ENCODE measurements at places on chromosomes 16 and 17.

DNA sequence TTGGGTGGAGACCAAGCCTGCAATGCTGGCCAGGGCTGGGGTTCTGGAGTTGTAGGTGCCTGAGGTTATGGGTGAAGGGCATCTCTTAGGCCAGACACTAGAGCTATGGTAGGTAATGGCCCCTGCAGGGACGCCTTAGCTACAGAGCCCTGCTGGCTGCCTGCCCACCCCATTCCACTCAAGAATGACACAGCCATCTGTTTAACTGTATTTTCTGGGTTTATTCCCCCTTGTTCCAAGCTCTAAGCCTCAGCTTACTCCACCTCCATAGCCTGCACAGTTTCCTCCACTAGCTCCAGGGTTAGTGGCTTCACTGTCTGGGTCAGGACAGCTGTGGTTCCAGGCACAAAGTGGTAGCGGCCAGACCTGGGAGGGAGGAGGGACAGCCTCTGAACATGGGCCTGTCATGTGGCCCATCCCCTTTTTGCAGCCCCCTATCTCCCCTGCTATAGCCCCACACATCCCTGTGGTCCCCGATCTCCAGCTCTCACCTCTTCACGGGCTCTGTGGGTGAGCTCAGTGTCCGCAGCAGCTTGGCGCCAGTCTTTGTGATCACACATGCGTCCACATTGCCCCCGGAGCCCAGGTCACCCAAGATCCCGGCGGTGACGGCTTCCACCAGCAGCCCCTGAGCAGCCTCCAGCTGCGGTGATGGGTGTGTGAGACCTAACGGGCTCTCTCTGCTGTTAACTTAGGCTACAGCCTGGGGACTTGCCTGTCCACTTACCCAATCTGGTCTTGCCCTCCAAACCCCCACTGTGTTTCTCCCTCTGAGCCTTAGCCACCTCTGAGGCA lies 2.1 kb downstream of the PSMB10 start:
- DNase-seq: no peak

DNA sequence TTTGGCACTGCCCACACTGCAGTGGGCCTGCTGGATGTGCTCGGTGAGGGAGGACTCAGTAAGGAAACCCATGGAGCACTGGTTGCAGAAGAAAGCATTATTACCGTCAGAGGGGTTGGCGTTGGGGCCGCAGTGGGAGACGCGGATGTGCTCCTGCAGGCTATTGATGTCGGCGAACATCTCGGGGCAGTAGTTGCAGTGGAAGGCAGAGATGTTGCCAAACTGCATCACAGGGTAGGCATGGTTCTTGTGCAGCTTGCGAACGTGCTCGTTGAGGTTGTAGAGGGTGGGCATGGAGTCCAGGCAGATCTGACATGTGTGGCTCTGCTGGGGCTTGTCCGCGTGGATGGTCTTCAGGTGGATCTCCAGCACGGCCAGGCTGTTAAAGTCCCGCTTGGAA lies 218.4 kb downstream of the ZNF423 start:
- no peak for DNase-seq

DNA sequence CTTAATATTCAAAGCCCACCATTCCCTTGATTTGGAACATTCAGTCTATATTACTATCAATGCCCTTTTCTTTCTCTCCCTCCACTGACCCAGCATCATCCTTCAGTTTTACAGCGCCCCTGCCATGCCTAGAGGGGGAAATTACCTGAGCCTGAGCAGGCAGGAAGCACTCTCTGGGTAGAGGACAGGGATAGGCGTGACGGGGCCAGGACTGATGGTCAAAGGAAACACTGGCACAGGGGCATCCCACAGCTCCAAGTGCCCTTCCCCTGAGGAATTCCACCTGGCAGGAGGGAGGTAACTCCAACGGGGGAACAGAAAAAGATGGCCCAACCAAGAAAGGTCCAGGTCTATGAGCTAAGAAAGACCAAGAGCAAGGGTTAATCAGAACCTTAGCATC lies 10.0 kb downstream of the CTC1 start:
- no peak for DNase-seq

- DNase-seq: peak; percentile 69
These were observed at the start of gene CDK5R1 for GRCh38 chr17:32486701-32487472. Gene CDK5R1, plus strand, starts transcription at chr17:32486993. Its CDS starts 628 bp downstream, at chr17:32487621.

DNA sequence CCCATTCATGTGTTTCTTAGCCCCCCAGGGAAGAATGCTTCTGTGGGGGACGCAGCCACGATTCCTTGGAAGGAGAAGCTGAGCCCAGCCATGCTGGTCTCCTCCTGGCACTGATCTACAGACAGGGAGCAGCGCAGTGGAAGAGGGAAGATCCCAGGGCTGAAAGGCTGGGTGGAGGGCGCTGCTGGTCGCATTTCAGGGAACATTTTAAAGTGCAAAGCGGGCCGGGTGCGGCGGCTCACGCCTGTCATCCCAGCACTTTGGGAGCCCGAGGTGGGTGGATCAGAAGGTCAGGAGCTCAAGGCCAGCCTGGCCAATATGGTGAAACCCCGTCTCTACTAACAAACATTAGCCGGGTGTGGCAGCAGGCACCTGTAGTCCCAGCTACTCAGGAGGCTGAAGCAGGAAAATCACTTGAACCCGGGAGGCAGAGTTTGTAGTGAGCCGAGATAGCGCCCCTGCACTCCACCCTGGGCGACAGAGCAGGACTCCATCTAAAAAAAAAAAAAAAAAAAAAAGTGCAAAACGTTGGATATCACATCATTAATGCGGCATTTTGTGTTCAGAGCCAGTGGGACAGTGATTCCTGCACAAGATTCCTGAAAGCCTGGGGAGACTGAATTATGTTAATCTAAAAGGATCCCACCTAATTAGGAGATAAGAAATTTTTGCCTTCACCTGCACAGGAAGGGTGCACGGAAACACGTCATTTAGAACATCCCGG lies 558 bp upstream of the CHMP6 start:
- DNase-seq: no peak

- DNase-seq: no peak
These were observed 22.5 kb upstream of the CHMP6 start for GRCh38 chr17:80969030-80969673.

GRCh38 chr16:68130520-68130919 lies 45.4 kb downstream of the NFATC3 start:
- DNase-seq: no peak

DNA sequence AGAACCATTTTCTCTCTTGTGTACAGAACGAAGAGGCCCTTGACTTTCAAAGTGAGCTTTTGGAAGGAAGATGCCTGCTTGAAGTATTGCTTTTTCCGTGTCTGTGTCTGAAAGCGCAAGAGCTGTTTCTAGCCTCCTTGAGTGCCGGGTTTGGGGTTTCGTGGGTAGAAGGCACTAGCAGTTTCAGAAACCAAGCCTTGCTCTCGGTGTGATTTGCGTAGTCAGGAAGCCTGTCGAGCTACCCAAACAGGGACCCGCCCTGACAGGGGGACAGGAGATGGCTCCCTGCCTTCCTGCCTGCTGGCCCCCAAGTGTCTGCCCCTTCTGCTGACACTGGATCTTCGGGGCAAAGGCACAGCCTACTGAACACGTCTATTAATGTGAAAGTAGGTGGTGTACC lies 322.0 kb downstream of the MAF start:
- no peak for DNase-seq

- no peak for DNase-seq
These were observed 16.4 kb upstream of the RHBDF2 start for GRCh38 chr17:76517638-76518038.

- DNase-seq: no peak
These were observed at the start of gene ARHGDIG for GRCh38 chr16:280552-280951. Gene ARHGDIG, plus strand, starts transcription at chr16:280591. Its CDS starts 90 bp downstream, at chr16:280681.

DNA sequence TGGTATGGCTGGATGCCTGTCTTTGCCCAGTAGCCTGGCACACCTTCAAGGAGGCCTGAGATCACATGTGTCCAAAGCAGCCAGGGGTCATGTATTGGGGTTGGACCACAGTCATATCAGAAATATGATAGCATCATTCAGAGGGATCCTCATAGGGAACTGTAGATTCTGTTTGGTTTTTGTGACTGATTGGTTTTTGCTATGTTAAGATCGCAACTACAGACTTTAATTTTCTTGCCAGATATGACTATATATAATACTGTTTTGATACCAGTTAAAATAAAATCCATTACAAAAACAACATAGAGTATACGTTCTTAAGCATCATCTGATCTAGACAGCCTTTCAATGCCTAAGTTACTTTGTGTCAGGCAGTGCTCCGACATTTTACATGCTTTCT lies 11.8 kb upstream of the SMPD3 start:
- DNase-seq: no peak

- DNase-seq: no peak
These were observed 42.1 kb downstream of the SRCIN1 start for GRCh38 chr17:38563362-38564253.

All from HTR-8/SVneo (cell line).